ENCODE measurements at places on chromosomes 12 and 14. TPM values are rescaled to one million over a fixed set of nuclear protein-coding genes. Genes with fewer than 3 reads are reported as not detected.
A peak's percentile ranks its signal among the peaks of the same experiment; 100 is the strongest.

DNA sequence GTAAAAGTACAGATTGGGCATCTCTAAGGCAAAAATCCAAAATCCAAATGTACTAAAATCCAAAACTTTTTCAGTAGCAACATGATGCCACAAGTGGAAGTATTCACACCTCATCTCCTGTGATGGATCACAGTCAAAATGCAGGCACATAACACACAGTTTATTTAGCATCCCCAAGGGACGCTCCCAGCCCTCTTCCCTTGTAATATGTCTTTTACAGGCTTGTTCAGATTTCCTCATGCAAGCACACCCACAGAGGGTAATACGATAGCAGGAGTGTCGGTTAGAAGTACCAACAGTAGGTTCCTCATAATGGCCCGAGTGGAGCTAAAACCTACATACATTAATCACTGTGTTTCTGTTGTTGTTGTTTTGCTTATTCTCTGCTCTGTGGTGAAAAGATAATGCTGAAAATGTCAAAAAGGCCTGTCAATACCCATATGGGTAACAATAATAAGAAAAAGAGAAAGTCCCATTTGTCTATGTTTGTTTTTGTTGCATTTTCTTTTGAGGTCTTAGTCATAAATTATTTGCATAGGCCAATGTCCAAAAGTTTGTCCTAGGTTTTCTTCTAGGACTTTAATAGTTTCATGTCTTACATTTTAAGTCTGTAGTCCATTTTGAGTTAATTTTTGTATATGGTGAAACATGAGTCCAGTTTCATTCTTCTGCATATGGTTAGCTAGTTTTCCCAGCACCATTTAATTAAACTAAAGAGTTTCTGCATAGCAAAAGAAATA lies 133.1 kb downstream of the LRIG3 start:
- DNase-seq, result no peak

GRCh38 chr12:29743801-29744200 lies 39.9 kb downstream of the TMTC1 start:
- DNase-seq, result peak; percentile 93

- DNase-seq, result peak; percentile 51
Measured at GRCh38 chr14:21095430-21096205, 2.8 kb downstream of the ZNF219 start.

DNA sequence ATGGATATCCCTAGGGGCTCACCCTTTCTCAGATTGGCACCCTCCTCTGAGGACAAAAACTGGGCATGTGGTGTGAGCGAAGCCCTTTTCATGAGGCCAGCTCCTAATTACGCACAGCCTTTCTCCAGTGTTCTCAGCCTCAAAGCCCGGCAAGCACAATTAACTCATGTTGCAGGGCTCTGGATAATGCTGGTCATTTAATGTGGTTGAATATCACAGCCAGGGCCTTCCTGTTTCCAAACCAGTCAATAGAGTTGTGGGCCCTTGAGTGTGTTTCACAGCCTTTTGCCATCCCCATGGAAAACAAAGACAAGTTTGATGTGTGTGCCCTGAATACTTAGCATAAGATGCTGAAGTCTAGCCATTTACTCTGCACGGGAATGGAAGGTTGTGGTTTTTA lies 114.2 kb upstream of the ARHGAP5 start:
- DNase-seq, result no peak

DNA sequence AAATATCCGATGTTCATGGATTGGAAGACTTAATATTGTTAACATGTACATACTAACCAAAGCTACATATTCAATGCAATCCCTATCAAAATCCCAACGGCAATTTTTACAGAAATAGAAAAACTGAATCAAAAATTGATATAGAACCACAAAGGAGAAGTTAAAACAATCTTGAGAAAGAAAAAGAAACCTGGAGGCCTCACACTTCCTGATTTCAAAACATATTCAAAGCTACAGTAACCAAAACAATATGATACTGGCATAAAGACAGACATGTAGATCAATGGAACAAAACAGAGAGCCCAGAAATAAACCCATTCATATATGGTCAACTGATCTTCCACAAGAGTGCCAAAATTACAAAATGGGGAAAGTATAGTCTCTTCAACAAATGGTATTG lies 5.4 kb upstream of the PELI2 start:
- DNase-seq, result no peak

- no peak for DNase-seq
Measured at GRCh38 chr12:57428965-57429364, 1.9 kb downstream of the R3HDM2 start.

DNA sequence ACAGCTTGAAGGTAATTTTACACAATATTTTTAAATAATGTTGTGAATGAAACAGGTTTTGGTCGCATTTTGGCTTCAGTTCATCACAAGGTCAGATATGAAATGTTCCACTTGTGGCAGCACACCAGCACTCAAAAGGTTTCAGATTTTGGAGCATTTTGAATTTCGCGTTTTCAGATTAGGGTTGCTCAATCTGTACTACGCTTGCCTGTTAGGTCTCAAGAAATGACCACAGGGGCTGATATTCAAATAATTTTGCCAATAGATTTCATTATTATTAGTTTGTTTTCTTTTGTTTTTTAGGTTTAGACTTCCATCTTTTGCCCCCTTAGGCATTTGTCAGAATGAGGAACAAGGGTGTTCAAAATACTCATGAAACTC lies 29.8 kb downstream of the DICER1 start:
- no peak for DNase-seq

The CS gene
- 90.5 TPM for total RNA-seq

DNA sequence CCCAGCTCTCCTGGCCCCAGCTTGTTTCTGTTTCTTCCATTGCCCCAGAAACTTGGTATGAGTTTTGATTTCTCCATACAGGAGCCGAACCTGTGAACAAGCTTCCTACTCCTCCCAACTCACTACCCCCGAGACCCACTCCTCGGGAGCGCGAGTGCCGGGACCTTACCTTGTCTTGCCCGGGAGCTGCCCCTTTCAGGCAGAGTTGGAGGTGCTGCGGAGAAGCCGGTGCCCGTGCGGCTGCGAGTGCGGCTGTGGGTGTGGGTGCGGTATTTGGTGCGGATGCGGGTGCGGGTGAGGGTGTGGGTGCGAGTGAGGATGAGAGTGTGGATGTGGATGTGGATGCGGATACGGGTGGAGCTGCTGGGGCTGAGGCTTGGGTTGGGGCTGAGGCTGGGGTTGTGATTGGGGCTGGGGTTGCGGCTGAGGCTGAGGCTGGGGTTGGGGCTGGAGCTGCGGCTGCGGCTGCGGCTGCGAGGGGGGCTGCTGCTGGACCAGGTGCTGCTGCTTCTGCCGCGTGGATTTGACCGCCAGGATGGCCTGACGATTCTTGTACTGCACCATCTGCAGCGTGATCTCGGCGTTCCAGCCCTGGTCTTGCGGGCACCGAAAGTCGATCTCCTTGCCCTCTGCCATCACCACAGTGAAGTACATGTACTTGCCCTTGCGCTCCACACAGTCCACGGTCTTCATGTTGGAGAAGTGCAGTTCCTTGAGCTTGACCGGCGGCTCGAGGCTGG lies 1.1 kb downstream of the PHLDA1 start:
- peak; percentile 52 for DNase-seq

The GLS2 gene
- under 0.01 TPM for total RNA-seq

- no peak for DNase-seq
Measured at GRCh38 chr14:104981699-104982541, 3.7 kb upstream of the CLBA1 start.

GRCh38 chr12:53213348-53213747 lies 6.3 kb upstream of the ITGB7 start:
- peak; percentile 70 for DNase-seq

DNA sequence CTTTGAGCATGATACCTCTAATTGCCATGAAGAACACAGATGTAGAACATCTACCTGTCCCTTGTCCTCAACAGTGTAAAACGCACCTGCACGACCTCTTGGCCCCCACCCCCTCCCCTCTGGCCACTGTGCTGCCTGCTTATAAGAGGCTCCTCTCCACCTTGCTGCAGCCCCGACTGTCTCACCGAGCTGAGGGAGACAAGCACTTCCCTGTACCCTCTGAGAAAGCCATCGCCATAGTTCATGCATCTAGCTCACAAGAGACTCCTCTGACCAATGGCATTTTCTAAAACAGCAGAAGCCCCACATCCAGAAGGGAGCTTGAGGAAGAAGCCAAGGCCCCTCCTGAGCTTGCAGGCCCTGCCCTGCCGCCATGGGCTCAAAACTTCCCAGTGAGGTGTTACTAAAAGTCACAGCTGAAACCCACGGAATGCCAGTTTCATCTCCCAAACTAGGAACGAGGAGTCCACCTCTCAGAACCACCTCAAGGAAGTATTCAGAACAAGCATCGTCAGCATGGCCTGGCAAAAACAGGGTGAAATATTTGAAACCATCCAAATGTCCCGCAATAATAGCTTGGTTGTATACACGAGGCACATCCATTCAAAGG lies 21.5 kb upstream of the ANO2 start:
- no peak for DNase-seq

- DNase-seq, result no peak
Measured at GRCh38 chr14:81429028-81429427, 28.9 kb upstream of the STON2 start.

The ABCC9 gene
- 5.6 TPM for total RNA-seq

The EEF1AKMT3 gene
- total RNA-seq, result 3.2 TPM

DNA sequence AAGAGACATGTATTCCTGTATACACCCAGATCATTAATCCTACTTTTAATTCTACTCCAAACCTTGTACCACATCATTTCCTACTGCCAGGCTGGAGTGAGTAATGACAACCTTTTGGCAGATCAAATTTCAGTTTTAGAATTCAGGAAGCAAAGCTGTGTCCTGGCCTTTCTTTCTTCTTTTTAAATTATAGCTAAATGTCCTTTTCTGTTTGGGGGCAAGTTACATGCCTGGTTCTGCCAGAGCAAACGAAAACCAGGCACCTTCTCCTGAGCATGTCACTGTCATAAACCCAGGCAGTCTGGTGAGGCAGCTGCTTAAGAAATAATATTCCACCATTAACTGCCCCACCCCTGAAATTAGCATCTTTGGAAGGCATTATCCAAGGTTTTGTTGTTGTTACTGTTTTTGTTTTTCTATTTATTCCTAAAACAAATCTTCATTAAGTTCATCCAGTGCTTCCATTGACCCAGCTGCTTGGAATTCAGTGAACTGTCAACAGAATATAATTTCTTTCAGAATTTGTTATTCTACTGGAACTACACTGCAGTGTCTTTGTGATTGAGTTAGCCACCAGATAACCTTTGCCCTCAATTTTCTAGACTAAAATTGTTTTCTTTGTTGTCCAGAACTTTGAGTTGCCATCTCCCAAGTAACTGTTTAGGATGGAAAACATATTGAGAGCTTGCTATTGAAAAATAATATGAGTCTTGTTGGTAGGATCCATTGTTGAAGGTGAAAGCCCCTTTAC lies 33.2 kb downstream of the SAMD4A start:
- peak; percentile 30 for DNase-seq

DNA sequence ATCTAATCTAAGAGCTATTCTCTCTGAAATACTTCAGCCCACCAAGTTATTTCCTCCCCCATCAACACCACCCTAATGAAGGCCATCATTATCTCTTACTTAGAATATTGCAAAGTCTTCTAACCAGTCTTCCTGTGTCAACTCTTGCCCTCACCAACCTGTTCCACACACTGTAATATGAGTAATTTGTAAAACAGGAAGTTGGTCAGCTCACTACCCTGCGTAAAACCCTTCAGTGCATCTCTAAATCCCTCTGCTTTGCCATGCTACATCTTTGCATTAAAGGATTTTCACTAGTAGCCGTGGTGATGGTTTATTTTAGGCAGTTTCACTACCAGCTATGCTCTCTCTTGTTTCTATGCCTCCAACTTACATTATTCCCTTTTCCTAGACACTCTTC lies 70.0 kb downstream of the KIF21A start:
- DNase-seq, result no peak

GRCh38 chr14:86035882-86036281 lies 505.9 kb downstream of the FLRT2 start:
- no peak for DNase-seq

The PRKD1 gene
- 12.8 TPM for total RNA-seq

- no peak for DNase-seq
Measured at GRCh38 chr12:128365032-128365431, 98.1 kb downstream of the TMEM132C start.

- no peak for DNase-seq
Measured at GRCh38 chr14:97350894-97351731, 553.9 kb downstream of the VRK1 start.

The PLEKHH1 gene
- under 0.01 TPM for total RNA-seq

GRCh38 chr12:132475304-132476037 lies 14.5 kb upstream of the FBRSL1 start:
- DNase-seq, result no peak

DNA sequence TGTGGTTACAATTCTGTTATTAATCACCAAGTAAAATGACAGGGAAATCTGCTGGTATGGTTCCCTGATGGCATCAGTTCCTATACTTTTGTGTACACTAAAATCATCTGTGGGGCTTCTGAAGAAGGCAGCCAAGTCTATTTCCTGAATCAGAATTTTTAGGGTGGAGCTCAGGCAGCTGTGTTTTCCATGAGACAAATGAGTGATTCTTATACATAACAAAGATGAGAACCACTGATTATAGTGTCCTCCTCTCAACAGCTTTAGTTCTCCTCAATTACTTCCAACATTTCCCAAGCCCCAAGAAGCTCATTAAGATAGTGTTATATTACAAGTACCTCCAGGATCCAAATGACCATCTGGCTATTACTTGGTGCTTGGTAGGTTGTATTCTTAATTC lies 64.5 kb upstream of the USP44 start:
- peak; percentile 79 for DNase-seq

GRCh38 chr12:49842519-49843352 lies at the start of gene BCDIN3D:
BCDIN3D (minus strand) TSS chr12:49843106; CDS start chr12:49843087, 19 bp downstream.
- DNase-seq, result peak; percentile 91

- no peak for DNase-seq
Measured at GRCh38 chr12:106647793-106648514, 65.2 kb downstream of the RFX4 start.
